ENCODE measurements at places on chromosomes 5 and 9. TPM values are rescaled to one million over a fixed set of nuclear protein-coding genes. Genes with fewer than 3 reads are reported as not detected.

HMCN2 gene
- total RNA-seq, result 0.12 TPM

NOL6 gene
- total RNA-seq, result 32.4 TPM

SOHLH1 gene
- not detected for total RNA-seq

MARCOL gene
- not detected for total RNA-seq

KCNMB1 gene
- total RNA-seq, result 0.44 TPM

C9orf153 gene
- total RNA-seq, result 0.92 TPM

SPDL1 gene
- total RNA-seq, result 6.0 TPM

OR1L4 gene
- total RNA-seq, result not detected

SPINK7 gene
- not detected for total RNA-seq

IFNE gene
- total RNA-seq, result not detected

PCDHB9 gene
- not detected for total RNA-seq

DMGDH gene
- total RNA-seq, result 2.2 TPM

PPP2R2B gene
- 6.9 TPM for total RNA-seq

DNA sequence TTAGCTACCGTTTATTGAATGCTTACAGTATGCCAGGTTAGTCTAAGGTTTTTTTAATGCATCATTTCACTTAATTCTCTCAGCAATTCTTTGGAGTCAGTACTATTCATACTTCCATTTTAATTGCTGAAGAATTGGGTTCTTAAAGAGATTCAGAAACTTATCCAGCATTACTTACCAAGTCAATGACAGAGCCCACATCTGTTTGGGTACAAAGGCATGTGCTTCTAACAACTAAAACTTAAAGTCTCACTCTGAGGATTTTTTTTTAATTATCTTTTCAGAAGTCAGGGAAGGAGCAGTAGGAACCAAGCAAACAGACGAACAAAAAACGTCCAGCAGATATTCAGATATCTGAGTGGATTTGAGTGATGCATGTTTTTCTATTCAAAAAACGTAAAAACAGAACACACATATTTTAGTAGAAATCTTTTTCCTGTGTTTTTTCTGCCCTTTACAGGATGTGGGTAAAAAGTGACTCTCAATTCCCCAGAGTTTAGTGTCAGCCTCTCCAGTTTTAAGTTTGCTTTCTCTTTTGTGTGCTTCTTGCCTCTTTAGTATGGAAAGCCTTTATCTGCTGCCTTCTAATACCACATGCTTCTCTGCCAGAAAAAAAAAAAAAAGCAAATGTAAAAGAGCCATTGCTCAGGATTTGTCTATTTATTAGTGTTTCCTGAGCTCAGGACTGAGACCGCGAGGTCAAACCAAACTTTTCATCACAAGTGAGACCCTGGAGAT, 118.0 kb downstream of the PRKACG start:
- no peak for DNase-seq

GRCh38 chr9:92275541-92275940, 18.0 kb downstream of the IARS1 start:
- no peak for DNase-seq

DNA sequence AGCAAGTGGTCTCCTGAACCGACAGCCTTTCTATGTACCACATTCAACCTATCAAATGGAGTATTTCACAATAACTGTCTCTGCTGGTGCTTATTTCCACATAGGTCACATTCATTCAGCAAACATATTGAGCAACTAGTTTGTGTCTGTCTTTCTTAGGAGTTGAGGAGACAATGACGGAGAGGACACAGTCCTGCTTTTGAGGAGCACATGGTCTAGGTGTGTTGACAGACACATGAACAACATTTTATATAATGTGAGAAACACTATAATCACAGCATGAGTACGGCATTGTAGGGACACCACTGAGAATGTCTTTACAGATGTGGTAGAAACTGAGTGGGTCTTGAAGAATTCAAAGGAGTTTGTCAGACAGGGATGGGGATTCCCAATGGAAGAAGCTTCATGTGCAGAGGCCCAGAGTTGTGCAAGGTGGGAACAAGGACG, 28.5 kb downstream of the NFIL3 start:
- no peak for DNase-seq

DNA sequence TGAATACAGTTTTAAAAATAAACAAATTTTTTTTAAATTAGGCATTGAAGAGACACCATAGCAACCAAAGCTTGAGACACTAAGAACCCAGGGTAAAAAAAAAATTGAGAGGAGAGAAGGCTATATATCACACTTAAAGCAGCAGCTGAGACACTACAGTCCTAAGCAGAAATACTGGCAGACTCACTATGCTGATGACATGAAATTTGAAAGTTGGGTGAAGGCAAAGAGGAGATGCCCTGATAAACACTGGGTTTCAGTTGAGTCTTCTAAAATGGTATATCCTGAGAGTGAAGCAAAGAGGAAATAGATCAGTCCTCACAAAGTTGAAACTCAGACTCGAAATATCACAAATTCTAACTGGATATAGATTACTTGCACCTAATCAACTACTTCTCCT, 419.9 kb upstream of the CDH9 start:
- no peak for DNase-seq

- no peak for DNase-seq
Observed at GRCh38 chr5:522899-523440, 1.3 kb downstream of the SLC9A3 start.

DNA sequence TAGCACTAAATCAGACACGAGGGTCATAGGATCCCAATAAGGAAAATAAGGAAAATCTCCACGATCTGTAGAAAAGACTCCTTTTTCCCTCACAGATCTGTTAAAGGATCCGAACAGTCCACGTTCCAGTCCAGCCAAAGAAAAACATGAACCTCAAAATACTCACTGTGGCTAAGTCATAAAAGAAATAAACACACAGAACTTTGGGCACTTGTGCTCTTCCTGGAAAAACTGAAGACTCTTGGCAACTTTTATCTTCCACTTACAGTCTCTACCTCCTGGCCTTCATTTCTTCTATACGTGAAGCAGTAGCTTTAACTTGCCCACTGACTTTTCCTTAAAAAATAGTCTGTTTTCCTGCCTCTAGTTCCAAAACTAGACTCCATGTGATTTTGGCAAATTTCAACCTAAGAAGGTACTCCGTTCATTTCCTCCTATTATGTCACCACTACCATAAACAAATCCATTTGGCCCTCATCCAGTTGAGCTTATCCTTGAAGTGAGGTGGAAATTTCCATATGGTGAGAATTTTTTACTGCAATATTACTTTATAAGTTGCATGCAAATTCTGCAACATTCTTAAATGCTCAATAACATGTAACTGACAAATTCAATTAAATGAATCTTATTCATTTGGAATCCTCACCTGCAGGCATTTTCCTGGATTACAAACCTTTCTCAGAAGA, 5.3 kb upstream of the LHFPL2 start:
- no peak for DNase-seq

- DNase-seq, result peak; percentile 64
Observed at GRCh38 chr9:129863059-129863690, 27.9 kb downstream of the USP20 start.

DNA sequence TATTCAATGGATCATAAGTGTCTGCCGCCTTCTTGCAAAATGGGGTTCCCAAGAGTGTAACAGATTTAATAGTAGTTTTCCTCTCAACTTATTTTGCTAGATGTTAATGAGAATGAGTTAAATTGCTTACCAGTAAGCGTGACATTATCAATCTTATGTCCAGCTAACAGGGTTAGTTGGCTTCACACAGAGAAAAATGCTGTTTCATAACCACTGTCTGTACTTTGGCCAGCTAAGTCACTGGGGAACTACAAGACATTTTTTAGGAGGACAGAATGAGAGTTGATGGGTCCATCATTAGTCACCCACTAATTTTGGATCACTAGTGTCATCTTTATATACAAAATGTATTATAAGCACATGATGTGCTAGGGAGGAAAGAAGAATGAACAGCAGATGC, 1.4 kb downstream of the CDC37L1 start:
- no peak for DNase-seq

DNA sequence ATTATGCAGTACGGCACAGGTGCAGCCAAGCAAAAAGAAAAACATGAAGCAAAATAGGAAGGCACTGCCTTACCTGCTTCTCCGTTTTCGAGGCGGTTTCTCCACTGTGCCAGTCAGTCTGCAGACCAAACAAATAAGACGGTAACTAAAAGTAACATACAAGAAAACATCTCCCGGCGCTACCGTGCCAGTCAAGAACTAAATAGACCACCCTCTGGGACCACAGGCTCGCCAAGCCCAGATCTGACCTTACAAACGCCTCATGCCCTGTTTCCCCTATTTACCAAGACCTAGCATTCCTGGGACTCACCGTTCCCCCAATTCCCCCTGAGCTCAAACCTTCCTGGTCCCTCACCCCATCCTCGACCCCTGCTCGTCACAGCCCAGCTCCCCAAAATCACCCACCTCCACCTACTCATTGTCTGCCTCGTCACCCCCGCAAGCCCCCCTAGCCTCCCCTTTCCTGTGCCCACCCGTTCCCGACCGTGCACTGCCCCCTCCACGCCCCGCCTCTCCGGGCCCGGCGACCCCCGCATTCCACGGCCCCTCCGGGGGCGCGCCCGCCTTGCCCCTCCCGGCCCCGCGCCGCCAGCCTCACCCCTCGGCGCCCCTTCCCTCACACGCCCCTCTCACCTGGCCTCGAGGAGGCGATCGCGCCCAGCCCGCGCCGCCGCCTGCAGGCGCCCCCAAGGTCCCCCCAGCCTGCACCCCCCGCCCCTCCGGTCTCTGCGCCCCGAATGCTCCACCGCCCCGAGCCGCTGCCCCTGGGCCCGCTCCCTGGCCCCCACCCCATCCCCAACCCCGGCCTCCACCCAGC, 560 bp downstream of the SCAI start:
- peak; percentile 39 for DNase-seq

DNA sequence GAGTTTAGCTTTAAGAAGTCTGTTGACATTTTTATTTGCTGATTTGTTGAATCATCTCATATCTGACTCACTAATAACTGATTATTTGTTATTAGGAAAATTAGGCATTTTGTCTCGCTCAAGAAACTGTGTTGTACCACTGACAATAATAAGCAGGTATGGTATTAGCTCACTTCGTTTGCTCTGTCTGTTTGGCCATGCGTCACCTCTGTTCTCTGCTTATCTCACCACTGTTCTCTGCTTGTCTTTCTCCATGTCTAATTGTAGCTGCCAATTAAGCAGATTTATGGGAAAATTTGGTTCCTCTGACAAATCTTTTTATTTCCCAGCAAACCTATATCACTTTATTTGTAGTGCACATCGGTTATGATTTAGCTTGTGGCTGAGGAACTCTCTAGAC, 138.9 kb downstream of the WDR41 start:
- DNase-seq, result no peak

- DNase-seq, result no peak
Observed at GRCh38 chr9:994005-994404, 17.6 kb downstream of the DMRT3 start.

DNA sequence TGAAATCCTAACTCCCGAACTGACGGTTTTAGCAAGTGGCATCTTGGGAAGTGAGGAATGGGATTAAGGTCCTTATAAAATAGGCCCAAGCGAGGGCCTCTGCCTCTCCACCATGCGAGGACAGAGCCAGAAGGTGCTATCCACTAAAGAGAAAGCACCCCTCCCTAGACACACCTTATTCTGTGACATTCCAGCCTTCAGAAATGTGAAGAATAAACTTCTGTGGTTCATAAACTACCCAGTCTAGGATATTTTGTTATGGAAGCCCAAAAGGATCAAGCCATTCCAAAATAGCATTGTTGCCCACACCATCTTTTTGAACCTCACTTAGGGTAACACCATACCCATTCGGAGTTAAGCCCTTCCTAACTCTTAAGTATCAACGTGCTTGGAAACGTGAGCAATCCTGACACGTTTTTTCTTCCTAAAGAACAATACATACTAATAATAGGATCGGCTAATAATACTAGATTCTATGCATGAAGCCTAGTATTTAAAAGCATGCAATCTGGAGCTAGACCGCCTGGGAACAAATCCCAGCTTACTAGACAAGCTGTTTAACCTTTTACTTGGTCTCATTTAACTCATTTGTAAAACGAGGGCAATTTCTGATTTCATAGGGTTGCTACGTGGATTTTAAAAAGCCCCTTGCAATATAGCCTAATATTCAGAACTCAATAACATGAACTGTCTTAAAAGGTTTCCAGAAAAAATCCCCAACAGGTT, 1.1 kb upstream of the SMC2 start:
- DNase-seq, result no peak

DNA sequence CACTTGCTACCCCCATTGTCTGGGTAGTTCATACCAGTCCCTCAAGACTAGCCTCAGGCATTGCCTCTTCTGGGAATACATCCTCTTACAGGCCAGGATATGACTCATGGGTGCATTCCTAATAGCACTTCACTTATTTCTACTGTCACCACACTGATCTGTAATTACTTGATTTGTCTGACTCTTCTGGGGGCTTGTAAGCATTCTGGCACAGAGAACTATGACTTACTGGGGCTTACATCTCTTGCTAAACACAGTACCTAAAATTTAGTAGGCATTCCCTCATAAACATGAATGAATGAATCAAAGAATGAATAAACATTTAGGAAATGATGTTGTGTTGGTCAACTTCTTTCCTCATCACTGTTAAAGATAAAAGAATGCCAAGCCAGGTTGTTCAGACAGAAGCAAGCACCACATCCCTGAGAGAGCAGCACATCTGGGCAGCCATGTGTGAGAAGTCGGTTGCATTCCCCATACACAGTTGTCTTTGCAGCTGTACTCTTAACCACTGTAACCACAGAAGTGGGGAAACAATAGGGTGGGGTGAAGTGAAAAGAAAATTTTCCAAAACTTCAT, 27.6 kb downstream of the IL7R start:
- DNase-seq, result no peak

DNA sequence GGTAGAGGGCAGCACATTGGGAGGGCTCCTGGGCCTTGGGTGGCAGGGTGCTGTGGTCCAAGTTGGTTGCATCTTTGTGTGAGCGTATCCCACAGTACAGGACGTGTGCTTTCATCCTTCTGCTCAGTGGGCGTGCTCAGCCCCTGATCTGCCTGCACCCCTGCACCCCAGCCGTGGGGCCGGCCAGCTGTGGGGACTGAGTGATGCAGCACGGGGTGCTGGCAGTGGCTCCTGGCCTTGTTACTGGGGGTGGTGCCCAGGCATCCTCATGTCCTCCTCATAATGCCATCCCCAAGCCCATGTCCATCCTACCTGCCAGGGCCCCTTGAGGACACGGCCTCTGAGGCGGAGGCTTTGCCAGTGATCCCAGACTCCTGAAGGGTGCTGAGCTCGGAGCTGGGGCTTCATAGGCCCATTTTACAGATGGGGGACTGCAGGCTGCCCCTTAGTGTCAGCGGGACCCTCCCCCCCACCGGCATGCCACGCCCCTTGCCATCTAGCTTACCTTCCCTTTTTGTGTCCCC, 100.7 kb downstream of the PHF2 start:
- DNase-seq, result no peak

GRCh38 chr5:139974661-139975060, 68.4 kb downstream of the NRG2 start:
- no peak for DNase-seq

DNA sequence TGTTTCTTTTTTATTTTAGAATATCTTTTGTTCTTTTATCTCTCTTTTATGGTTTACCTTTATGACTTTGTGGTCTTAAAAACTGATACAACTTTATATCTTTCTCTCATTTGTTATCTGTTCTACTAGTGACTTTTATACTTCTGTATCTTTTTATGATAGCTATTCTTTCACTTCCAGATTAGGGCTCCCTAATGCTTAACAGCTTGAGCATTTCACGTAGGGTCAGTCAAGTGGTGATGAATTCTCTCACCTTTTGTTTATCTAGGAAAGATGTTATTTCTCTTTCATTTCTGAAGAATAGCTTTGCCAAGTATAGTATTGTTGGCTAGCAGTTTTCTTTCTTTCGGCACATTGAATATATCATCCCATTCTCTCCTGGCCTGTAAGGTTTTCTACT, 123.6 kb downstream of the NUDT12 start:
- DNase-seq, result no peak

- DNase-seq, result no peak
Observed at GRCh38 chr5:124870070-124870469, 123.6 kb upstream of the ZNF608 start.
